ENCODE measurements at places on chromosomes 4 and X.

DNA sequence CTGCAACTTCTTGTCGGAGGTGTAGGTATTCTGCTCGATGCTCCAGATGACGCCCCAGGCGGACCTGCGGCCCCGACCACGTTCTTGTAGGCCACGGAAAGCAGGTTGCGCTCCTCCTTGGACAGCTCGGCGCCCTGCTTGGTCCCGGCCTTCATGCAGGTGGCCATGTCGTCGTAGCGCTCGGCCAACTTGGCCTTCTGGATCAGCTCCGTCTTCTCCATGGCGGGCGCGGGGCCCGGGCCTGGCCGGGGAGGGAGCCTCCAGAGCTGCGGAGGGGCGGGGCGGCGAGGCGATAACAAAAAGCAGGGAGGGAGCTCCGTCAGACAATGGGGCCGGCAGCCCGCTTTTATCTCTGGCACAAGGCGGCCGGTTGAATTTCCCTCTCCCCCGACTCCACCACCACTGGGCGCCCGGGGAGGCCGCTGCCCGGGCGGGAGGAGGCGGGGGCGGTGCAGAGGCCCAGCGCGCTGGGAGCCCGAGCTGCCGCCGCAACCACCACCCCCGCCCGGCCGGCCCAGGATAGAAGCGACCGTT lies 28.3 kb upstream of the DRP2 start:
- DNase-seq: no peak

GRCh38 chrX:132463411-132463810 lies 25.4 kb downstream of the MBNL3 start:
- peak; percentile 20 for DNase-seq

GRCh38 chrX:119816300-119816699 lies 24.9 kb upstream of the RPL39 start:
- DNase-seq: no peak

DNA sequence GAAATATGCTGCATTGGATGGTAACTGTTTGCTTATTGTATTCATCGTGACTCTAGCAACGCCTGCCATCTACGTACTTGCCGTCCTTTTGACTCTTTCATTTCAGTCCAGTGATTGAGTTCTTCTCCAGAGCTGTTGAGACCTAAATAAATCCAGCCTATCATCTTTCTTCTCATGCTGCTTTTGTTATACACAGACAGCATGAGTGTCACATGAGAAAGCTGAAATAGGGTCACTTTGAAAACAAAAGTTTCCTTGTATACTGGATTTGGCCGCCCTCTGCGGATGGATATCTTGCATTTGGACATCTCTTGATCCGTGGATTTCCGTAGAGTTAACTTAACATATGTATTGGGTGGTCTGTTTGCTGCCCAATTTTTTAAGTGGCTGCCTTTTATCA lies 67.2 kb downstream of the TMPRSS11F start:
- no peak for DNase-seq
